ENCODE measurements at places on chromosomes 2 and 18. TPM values are rescaled to one million over a fixed set of nuclear protein-coding genes. Genes with fewer than 3 reads are reported as not detected.

GRCh38 chr2:21761361-21761760 lies 637.6 kb downstream of the TDRD15 start:
- no peak for DNase-seq

DNA sequence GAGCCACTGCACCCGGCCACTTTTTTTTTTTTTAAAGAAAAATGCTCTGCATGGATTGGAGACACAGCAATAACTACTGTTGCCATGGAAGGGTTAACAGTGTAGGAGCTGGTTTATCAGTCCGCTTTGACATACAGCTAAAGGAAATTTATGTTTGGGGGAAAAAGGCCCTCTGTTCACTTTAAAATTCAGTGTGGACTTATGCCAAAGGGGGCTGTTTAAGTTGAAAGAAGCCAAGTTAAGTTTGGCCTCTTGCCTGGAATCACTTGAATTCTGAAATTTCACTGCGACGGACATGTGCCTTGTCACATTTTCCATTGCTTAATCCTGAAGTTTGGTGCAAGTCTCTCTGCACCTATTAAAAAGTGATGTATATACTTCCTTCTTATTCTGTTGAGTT lies 3.1 kb downstream of the KCNE4 start:
- DNase-seq = peak; percentile 98

- no peak for DNase-seq
These were observed 185.8 kb upstream of the CNTNAP5 start for GRCh38 chr2:123839326-123839725.

The TXNDC2 gene
- polyA plus RNA-seq = not detected

The NEU2 gene
- not detected for polyA plus RNA-seq

DNA sequence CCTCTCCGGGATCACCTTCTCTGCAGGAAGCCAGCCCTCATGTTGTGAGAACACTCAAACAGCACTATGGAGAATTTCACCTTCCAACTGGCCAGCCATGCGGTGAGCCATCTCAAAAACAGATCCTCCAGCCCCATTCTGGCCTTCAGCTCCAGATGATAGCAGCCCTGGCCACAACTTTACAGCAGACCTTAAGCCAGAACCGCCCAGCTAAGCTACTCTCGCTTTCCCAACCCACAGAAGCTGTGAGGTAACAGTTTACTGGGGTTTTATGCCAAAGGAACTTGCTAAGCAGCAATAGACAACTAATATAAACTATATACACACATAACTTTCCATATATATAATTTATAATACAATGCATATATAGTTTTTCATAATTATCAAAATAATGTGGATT lies 11.6 kb upstream of the PTPN4 start:
- no peak for DNase-seq

- no peak for DNase-seq
These were observed 337.4 kb upstream of the PIK3C3 start for GRCh38 chr18:41617647-41618046.

- no peak for DNase-seq
These were observed 172.8 kb downstream of the ANTXR1 start for GRCh38 chr2:69185807-69186206.

DNA sequence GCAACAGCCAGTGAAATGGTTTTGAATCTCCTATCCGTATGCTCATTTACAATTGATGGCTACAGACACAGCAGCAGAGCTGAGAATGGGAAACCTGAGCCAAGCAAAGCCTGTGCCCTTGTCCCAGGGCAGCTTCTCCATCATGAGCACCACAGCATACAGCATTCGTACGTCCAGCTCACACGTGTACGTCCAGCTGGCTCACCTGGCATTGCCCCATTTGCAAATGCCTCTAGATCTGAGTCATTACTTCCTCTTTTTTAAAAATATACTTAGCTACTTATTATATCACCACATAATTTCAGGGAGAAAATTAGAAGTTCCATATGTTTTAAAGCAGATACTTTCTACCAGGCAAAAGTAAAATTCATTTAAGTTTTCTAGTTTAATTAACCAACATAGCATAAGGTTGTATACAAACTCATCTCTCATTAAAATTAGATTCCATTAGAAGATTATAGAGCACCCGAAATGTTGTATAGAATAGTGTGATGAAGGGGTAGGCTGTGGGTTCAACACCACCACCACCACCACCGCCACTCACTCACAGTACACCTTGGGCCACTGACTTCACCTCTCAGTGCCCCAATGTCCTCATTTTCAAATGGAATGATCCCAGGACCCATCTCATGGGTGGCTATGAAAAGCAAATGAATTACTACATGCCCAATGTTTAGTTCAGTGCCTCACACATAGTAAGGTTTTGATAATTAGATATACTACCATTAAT lies 31.4 kb upstream of the TMEM177 start:
- DNase-seq = no peak

DNA sequence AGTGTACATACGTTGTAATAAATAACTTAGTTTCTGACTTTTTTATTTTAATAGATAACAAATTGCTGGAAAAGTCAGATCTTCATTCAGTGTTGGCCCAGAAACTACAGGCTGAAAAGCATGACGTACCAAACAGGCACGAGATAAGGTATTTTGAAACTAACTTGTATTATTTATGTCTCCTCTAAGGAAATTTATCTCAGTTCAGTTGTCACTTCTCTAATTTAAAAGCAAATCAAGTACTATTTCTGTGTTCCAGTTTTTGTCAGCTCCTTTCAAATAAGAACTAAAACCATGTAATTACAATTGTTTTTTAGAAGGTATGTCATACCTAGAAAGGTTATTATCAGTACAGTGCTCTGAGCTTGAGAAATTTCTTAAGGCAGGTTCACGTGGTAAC lies 4.6 kb downstream of the ATG16L1 start:
- no peak for DNase-seq

The DYSF gene
- 92.5 TPM for polyA plus RNA-seq

DNA sequence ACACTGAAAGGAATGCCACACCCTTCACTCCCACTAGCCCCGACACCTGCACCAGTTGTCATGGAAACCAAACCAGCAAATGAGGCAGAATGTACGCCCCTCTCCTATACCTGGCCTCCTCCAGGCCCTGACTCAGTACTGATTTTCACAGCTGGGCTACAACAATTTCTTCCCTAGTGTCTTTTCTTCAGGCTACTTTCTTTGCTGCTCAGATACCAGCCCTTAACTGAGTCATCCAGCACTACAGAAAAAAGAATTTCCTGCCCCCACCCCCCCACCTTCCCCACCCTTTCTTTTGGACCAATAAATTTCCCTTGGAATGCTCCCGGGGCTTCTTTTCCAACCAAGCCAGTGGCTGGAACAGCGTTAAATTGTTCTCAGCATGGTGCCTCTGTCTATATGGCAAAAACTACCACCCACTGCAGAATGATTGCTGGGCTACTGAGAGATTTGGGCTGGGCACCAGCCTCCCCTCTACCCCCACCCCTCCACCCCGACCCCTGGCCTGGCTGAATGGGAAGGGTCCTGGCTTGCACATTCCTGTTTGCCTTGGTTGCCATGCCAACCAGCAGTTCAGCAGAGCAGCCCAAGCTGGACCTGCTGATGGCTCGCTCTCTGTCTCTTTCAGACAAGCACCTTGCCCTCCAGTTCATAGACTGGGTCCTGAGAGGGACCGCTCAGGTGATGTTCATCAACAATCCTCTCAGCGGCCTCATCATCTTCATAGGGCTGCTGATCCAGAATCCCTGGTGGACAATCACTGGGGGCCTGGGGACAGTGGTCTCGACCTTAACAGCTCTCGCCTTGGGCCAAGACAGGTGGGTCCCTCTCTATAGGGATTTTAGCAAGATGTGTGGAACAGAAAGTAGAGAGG lies 11.3 kb downstream of the SLC14A2 start:
- DNase-seq = no peak

- DNase-seq = no peak
These were observed 6.8 kb downstream of the FBLN7 start for GRCh38 chr2:112144966-112145365.

The CABLES1 gene
- polyA plus RNA-seq = 5.6 TPM

DNA sequence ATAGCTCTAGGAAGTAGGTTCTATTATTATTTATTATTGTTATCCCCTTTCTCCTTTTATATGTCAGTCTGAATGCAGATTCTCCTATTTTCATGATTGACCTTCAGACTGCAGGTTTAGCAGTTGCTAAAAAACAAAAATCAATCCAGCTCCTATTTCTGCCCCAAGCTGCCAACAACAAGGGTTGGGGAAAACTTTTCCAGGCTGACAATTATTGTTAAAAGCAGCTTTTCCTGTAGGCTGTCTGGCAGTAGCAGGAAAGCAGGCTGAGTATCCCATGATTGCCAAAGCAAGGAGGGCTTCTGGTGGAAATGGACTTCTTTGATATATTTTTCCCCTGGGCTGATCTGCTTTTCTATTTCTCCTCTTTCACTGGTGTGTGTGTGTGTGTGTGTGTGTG lies 78.0 kb upstream of the CTLA4 start:
- peak; percentile 79 for DNase-seq

- DNase-seq = peak; percentile 70
These were observed 90.9 kb upstream of the SETBP1 start for GRCh38 chr18:44589693-44590355.

DNA sequence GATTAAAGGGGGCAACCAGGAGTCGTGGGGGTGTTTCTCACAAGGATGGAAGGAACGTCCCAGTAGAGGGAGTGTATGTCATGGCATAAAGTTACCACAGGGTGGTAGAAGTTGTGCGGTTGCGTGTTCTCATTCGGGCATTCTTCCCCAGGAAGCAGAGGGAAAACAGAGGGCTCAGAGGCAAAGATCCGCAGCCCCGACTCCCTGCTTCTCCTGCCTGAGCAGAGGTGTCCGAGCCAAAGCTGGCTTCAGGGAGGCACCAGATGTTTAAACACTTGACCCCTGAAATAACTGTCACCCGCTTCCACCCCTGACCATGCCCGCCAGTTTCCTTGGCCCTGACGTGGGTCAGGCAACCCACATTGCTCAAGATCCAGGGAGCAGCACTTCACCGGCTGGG lies 83.7 kb downstream of the EN1 start:
- peak; percentile 16 for DNase-seq

The CXCR1 gene
- 0.30 TPM for polyA plus RNA-seq

The ROCK1 gene
- 31.3 TPM for polyA plus RNA-seq

The PFN4 gene
- polyA plus RNA-seq = 1.9 TPM

The DSG1 gene
- not detected for polyA plus RNA-seq

DNA sequence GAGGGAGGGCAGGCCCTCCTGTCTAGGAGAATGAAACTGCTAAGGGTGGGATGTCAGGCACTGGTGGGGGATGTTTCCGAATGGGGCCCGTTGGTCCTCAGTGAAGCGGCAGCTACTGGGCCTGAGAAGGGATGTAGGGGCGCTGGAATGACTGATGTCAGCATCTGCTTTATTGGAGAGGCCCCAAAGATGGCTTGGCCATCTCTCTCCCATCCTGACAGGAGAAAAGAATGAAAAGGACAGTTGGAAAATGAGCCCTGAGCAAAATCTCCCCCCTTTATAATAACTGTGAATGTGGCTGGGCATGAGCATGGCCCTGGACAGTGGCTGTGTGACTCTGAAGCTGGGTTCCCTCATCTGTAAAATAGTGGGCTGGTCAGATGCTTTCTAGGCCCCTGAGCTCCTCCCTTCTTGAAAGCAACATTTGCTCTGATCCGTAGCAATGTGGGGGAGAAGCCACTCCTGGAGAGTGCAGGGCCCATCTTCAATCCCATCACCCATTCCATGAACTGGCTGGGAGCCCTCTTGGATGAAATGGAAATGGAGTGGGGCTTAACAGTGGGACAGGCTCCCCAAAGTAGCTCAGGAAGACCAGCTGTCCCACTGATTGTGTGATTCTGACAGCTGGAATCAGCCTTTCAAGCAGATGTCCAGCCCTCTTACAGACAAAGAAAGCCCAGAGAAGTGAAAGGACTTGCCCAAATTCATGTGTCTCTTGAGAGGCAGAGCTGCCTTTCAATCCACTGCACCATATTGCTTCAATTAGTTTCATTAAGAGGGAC lies 232.7 kb upstream of the SMAD2 start:
- peak; percentile 86 for DNase-seq

DNA sequence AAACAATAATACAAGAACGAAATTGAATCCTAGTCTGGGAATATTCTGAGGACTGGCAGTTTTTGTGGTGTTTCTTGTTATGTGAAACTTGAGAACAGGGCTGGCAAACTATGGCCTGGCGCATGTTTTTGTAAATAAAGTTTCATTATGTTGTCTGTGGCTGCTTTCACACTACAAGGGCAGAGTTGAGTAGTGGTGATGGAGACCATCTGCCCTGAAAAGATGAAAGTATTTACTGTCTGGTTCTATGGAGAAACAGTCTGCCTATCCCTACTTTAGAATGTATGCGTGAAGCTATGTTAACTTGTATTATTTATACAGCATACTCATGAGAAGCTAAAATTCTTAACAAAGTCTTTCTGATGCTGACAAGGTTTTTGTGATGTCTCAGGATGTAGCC lies 351.9 kb downstream of the LRRTM1 start:
- no peak for DNase-seq

- no peak for DNase-seq
These were observed 62.3 kb upstream of the ACYP2 start for GRCh38 chr2:54052825-54053718.

- DNase-seq = peak; percentile 76
These were observed 20.0 kb downstream of the SETBP1 start for GRCh38 chr18:44700652-44701051.

The CKAP2L gene
- polyA plus RNA-seq = 12.0 TPM

GRCh38 chr2:222964376-222965031 lies 87.5 kb upstream of the KCNE4 start:
- DNase-seq = no peak

- DNase-seq = no peak
These were observed 247.8 kb downstream of the AGPS start for GRCh38 chr2:177640423-177640822.

GRCh38 chr18:9743200-9744016 lies 35.3 kb downstream of the RAB31 start:
- no peak for DNase-seq

The SCG2 gene
- polyA plus RNA-seq = 0.15 TPM

DNA sequence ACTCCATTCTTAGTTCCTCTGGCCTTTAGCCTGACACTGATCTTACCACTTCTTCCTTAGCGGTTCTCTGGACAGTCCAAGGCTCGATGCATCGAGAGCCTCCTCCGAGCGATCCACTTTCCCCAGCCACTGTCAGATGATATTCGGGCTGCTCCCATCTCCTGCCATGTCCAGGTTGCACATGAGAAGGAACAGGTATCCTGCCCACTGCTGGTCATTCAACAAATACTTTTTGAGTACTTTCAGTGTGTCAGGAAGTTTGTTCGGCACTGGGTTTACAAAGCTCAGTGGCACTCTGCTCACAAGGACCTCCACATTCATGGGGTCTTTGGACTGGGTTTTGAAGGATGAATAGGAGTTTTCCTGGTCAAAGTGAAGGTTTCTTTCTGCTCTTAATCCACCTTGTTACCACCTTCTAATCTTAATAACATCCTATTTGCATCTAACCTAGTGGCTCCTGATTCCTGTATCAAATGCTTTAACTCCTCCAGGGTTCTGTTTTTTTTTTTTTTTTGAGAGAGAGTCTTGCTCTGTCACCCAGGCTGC lies 25.8 kb downstream of the GCKR start:
- DNase-seq = no peak

The SERPINB7 gene
- not detected for polyA plus RNA-seq

GRCh38 chr2:25972049-25972823 lies 10.1 kb downstream of the KIF3C start:
- DNase-seq = no peak

The GREB1L gene
- polyA plus RNA-seq = 6.8 TPM

Measured in muscle of leg (tissue), 16 donors.